ENCODE measurements at places on chromosomes 5 and 9. TPM values are rescaled to one million over a fixed set of nuclear protein-coding genes. Genes with fewer than 3 reads are reported as not detected.

- DNase-seq, result peak; percentile 95
Observed at GRCh38 chr5:34660444-34660843, 4.3 kb downstream of the RAI14 start.

- DNase-seq, result no peak
Observed at GRCh38 chr9:36170531-36170930, 1.3 kb downstream of the CCIN start.

GRCh38 chr5:149702934-149703646, 27.0 kb upstream of the PPARGC1B start:
- peak; percentile 46 for DNase-seq

The SLC6A19 gene
- total RNA-seq, result not detected

DNA sequence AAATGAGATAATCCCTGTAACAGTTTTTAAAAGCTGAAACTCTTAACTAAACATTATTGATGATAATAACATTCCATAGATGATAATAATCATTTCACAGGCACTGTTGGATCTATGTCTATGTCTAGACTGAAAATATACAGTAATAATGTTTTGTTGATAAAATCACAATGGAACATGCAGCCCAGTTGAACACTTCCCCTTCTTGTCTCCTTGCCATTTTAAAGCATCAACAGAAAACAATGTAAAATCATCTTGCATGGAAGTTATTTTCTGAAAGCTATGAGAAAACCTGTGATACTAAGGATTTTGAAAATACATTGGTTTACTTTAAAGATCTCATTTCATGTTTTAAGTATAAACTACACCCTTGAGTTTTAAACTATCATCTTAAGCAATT, 1.9 kb downstream of the GAPT start:
- no peak for DNase-seq

DNA sequence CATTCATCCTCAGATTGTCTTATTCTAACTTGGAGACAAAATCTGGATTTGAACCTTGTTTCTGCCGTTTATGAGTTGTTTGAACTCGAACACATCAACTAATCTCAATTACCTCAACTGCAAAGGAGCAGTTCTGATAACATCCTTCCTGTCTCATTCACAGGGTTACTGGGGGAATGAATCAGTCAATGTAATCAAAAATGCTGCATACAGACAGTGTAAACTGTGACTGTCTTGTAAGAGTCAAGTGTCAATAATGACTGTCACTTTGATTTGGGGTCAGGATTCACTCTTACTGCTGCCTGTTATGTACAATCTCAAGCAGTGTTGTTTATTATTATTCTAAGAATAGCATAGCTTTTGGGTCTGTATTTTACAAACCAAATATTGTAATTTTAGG, 273.8 kb downstream of the DOCK8 start:
- DNase-seq, result no peak

The PCSK5 gene
- total RNA-seq, result 0.10 TPM

GRCh38 chr9:101354143-101354764, 30.6 kb downstream of the BAAT start:
- peak; percentile 3 for DNase-seq

The SELENOP gene
- total RNA-seq, result 45.1 TPM

GRCh38 chr9:94812343-94812742, 85.8 kb downstream of the AOPEP start:
- peak; percentile 97 for DNase-seq

- DNase-seq, result no peak
Observed at GRCh38 chr9:136028760-136029470, 66.2 kb downstream of the NACC2 start.

The HRH2 gene
- 0.32 TPM for total RNA-seq

GRCh38 chr9:26133537-26133936, 455.3 kb upstream of the TUSC1 start:
- no peak for DNase-seq

DNA sequence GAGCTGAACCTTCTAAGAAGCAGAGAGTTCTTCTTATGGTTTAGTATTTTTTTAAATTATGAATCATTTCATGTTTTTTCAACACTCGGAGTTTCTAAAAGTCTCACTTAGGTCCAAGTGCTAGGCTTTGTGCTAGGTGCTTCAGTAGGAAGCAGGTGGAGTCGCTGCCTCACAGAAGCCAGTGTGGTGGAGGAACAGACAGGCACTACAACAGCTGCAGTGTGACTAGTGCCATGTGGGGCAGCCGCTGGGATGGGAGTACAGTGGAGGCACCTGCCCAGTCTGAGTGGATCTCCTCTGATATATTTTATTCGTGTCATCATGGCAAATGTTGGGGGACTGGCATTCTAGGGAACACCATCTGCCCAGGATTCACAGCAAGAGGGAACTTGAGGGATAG, 15.3 kb downstream of the PCDHGC5 start:
- no peak for DNase-seq

The PCDHGA9 gene
- 0.17 TPM for total RNA-seq

DNA sequence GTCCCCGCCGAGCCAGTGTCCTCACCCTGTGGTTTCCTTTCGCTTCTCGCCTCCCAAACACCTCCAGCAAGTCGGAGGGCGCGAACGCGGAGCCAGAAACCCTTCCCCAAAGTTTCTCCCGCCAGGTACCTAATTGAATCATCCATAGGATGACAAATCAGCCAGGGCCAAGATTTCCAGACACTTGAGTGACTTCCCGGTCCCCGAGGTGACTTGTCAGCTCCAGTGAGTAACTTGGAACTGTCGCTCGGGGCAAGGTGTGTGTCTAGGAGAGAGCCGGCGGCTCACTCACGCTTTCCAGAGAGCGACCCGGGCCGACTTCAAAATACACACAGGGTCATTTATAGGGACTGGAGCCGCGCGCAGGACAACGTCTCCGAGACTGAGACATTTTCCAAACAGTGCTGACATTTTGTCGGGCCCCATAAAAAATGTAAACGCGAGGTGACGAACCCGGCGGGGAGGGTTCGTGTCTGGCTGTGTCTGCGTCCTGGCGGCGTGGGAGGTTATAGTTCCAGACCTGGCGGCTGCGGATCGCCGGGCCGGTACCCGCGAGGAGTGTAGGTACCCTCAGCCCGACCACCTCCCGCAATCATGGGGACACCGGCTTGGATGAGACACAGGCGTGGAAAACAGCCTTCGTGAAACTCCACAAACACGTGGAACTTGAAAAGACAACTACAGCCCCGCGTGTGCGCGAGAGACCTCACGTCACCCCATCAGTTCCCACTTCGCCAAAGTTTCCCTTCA, 1.4 kb downstream of the GLIS3 start:
- DNase-seq, result peak; percentile 81

DNA sequence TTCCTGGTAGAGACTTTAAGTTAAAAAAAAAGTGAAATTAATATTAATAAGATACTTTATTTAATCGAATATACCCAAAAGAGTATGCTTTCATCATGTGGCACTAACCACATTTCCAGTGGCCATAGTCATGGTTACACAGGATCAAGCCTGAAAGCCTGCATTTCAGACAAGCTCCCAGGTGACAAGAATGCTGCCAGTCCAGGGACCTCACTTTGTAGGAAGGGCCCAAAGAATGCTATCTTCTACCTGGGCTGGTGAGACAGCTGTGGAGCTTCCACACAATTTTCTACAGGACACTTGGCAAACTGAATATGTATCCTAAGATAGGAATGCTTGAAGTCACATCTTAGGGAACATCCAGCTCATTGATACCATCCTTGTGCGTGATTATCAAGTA, 203.8 kb downstream of the AUH start:
- no peak for DNase-seq

DNA sequence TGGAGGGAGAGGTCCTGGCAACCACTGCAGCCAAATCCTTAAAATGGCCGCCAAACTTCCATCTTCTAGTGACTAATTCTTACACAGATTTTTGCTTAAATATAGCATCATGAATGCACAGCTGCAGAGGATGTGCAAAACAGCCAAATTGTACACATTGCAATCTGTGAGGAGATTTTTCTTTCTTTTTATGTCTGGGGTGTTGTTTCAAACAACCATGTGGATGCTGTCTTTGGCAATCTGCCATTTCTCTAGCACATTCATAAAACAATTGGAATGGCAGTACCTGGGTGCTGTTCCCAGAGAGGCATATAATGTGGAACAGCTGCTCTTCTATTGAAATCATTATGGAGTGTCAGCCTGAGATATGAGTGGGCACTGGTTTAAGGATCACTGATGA, 1082.9 kb upstream of the SEMA6A start:
- DNase-seq, result no peak

- no peak for DNase-seq
Observed at GRCh38 chr5:3698412-3698811, 102.8 kb downstream of the IRX1 start.

The CDH18 gene
- 1.9 TPM for total RNA-seq
